NCI-H1417 (cell line): ENCODE measurements at places on chromosomes 12 and 14.

DNA sequence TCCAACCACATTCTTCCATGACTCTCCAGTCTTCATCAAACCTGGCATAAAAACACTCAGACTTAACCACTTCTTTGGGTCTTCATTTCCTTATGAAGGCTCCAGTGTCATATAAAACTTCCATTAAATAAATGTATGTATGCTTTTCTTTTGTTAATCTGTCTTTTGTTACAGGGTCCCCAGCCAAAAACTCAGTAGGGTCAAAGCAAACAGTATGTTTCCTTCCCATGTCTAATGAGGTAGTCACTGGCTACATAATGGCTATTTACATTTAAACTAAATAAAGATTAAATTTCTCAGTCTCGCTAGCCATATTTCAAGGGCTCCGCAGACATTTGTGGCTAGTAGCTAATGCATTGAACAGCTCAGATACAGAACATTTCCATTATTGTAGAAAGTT, 40.1 kb upstream of the STAB2 start:
- peak; percentile 79 for DNase-seq

DNA sequence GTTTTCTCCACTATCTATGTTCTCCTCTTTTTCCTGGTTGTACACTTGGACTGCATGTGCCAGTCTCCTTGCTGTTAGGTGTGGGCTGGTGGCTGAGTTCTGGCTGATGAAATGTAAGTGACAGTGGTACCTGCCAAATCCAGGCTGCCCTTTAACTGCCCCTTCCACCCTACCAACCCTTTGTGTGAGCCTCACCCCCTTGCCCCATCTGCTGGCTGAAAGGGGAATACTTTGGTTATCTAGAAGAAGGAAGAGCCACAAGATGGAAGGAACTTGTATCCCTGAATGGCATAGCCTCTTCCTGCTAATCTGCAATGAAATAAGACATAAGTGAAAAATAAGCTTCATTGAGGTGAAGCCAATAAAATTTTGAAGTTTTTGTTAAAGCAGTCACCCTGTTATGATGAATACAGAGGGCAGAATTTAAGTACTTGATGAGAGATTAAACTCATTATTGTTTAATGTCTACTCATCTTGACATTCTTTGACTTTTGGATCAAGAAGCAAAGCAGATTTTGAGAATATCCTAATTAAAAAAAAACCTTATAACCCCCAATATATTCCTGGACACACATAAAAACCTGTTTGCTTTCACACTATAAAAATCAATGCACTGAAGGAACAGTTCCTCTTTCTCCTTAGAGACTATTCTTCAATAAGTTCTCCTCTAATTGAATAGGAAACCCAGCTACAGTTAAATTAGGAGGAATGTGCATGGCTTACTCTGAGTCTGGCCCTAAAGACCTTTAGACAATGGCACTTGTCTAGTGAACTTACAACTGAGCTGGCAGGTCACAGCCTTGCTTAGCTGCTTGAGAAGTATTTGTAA, 262.6 kb upstream of the BTG1 start:
- peak; percentile 8 for DNase-seq

- DNase-seq = no peak
Observed at GRCh38 chr12:41439801-41440200, 251.7 kb downstream of the PDZRN4 start.

DNA sequence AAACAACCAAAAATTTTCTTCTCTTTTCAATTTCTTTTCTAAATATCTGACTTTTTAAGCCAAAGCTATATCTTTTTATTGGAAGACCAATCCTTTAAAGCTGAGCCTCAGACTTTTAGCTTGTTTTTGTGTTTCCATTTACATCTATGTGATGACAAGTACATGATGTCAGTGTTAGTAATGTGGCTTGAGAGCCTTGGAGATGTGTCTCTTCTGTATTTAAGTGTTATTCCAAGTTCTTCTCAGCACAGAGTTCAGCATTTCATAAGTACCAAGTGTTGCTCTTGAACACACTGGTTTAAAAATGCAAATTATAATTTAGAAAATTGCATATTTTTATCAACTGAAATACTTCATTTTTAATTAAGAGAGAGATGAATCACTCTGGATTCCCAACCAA, 948.9 kb upstream of the FLRT2 start:
- DNase-seq = no peak

- DNase-seq = no peak
Observed at GRCh38 chr14:99668307-99669295, 15.5 kb upstream of the CYP46A1 start.

GRCh38 chr12:56437430-56438176, 11.6 kb downstream of the TIMELESS start:
- no peak for DNase-seq

GRCh38 chr14:88563845-88564244, 1.0 kb downstream of the ZC3H14 start:
- DNase-seq = peak; percentile 60

DNA sequence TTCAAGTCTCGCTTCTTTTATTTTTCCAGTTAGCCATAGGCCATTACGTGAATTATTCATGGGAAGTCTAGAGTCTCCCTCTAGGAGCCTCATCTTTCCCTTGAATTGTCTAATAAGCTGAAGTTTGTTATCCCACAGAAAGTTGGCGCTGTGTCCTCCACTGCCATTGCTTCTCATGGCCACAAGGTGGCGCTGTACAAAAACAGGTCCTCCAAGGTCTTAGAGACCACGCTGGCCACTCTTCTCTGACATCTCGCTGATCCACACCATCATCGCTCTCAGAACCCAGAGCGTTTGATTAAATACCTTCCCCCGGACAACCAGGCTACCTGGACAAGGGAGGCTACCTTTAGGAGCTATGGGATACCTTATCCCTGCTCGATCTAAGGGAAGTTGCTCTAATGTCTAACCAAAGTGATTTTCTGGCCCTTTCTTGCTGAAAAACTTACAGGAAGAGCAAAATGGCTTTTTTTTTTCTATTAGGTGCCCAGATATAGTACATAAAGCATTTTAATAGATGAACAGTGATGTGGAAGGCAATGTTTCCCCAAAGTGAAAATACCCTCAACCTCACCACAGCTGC, 110.0 kb downstream of the CCDC60 start:
- DNase-seq = peak; percentile 16

DNA sequence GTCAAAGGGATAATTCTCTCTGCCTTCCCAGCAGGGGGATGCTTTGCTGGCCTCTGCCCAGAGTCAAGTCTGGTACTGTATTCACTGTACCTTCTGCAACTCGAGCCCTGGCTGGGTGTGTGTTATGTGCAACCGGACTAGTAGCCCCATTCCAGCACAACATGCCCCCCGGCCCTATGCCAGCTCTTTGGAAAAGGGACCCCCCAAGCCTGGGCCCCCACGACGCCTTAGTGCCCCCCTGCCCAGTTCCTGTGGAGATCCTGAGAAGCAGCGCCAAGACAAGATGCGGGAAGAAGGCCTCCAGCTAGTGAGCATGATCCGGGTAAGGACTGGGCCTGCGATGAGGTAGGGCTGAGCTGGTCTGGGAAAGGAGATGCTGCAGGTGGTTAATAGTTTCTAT, 3.3 kb downstream of the RNF31 start:
- no peak for DNase-seq

DNA sequence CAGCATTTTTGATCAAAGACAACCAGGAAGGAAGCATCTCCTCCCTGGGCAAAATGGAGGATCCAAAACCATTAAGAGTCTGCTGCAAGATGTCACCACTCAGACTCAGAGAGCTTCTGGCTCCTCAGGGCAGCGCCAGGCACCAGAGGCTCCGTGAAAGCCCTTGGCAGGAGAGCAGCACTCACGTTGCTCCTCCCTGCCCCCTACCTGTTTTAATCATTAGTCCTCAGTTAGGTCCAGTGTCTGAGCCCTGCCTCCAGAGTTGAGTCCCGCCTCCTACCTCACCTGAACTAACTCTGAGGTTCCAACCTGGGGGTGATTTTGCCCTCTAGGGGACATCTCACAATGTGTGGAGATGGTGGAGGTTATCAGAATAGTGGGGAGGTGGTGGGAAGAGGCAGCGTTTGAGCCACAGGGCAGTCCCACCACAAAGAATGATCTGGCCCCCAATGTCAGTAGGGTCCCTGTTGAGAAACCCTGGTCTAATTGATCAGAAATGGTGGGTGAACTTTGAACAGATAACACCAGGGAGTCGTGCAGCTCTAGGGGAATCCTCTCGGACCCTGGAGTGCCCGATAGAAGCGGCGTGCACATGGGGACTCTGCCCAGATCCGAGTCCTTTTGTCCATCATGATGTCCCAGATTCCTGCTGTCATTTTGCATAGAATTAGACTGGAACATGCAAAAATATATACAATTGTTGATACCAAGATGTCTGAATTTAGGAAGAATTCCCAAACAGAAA, 156.7 kb upstream of the DIO3 start:
- no peak for DNase-seq

- no peak for DNase-seq
Observed at GRCh38 chr12:57118711-57119271, 7.6 kb upstream of the STAT6 start.

GRCh38 chr12:48817873-48818830, at the start of gene CACNB3:
CACNB3 (plus strand) TSS chr12:48818496; CDS start chr12:48818930, 434 bp downstream.
- peak; percentile 94 for DNase-seq

DNA sequence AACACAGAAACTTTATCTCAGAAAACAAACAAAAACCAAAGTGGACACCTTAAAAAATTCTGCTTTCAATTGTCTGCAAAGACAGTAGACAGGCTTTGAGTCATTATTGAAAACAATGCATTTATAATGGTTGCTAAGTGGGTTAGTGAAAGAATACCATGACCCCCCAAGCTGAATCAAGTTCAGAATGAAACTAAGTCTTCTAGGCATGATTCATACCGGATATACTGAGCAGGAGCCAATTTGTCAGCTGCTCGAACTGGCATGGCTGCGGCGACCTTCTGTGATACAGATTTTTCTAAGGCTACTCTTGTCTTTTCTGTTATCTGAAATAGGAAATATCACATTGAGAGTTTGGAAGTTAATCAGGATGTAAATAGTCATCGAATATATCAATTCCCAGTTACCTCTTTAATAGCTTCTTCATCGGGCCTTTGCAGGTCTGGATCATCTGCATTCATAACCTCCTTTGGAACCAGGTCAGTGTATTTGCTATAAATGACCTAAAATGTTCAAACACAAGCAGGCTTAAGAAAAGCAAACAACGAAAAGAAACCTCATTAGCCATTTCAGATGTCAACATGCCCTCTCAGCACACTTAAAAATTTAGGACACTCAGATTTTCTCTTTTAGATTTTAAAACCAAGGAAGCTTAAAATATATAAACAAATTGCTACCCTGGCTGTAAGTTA, 22.3 kb downstream of the SNW1 start:
- no peak for DNase-seq

GRCh38 chr12:28409892-28410291, 219.6 kb downstream of the CCDC91 start:
- no peak for DNase-seq

- DNase-seq = no peak
Observed at GRCh38 chr12:64457466-64457865, 5.5 kb downstream of the TBK1 start.

DNA sequence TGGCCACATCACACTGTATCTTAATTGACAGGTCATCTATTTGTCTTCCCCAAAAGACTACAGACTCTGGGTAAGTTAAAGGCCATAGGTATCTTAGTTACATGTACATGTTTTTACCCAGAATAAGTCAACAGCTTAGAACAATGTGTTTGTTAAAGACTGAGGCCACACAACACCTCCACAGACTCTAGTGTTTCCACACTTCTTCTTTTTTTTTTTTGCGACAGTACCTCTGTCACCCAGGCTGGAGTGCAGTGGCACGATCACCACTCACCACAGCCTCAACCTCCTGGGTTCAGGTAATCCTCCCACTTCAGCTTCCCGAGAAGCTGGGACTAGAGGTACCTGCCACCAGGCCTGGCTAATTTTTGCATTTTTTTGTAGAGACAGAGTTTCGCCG, 1.3 kb downstream of the GPN3 start:
- DNase-seq = no peak

DNA sequence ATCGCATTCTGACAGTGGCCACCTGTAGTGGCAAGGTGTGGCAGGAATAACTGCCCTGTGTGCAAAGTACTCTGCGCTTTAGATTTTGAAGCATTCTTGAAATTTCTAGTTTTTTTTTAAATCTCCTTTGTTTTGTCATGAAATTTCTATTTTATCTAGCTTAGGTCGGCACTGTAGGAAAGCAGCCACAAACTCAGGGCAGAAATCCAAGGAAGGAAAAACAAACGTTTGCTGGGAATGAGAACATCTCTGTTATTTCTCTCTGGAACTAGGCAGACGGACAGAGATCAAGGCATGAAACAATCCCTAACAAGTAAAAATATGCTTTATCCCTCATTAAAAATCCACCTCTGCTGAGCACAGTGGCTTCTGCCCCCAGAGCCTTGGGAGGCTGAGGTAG, 1.3 kb upstream of the NR2C1 start:
- no peak for DNase-seq

DNA sequence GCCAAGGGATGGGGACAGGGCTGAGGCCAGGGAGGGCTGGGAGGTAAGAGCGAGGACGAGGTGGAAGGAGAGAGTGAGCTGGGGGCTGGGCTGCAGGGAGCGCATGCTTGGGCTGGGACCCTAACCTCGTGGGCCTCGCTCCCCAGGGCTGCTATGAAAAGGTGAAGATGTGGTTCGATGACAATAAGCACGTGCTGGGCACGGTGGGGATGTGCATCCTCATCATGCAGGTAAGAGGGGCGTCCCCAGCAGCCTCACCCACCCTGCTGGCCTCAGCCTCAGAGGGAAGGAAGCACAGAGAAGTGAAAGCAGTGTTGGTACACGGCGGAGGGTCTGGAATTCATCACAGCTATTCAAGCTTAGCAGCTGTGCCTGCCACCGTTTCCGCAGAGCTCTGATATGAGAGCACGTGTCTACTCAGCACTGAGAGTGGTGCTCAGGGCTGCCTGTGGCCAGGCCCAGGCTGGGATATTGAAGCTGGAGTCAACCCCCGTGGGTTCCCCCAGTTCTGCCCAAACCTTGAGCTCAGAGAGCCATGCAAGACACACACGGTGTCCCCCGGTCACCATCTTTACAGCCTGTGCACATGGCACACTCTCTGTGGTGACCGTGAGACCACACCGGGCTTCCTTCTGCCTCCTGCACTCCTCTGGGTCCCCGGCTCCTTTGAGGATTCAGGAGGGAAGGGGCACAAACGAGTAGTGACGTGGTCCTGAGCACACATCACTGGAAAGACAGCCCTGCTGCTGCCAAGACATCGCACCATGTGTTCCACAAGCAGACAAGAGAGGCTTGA, 204.6 kb downstream of the TSPAN9 start:
- peak; percentile 5 for DNase-seq

DNA sequence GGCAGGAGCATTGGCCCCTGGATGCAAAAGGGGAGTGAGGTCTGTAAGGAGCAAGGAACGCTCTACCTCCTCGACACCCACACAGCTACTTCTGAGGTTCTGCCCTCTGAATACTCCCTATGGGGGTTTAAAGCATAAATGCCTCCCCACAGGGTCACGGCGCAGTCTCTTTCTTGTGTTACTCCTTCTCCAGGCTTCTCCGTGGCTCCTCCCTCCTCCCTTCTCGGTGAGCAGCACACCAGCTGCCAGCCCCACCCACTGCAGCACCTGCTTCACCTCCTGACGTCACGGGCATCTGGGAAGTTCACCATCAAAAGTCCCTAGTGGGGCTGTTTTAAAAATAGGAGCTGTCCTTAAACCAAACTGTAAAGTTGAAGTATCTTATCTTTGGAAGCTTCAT, 67.3 kb downstream of the SPTB start:
- peak; percentile 80 for DNase-seq
